ENCODE measurements at places on chromosomes 6 and 20.

- DNase-seq: no peak
These were observed 14.2 kb upstream of the SLCO4A1 start for GRCh38 chr20:62627901-62628612.

DNA sequence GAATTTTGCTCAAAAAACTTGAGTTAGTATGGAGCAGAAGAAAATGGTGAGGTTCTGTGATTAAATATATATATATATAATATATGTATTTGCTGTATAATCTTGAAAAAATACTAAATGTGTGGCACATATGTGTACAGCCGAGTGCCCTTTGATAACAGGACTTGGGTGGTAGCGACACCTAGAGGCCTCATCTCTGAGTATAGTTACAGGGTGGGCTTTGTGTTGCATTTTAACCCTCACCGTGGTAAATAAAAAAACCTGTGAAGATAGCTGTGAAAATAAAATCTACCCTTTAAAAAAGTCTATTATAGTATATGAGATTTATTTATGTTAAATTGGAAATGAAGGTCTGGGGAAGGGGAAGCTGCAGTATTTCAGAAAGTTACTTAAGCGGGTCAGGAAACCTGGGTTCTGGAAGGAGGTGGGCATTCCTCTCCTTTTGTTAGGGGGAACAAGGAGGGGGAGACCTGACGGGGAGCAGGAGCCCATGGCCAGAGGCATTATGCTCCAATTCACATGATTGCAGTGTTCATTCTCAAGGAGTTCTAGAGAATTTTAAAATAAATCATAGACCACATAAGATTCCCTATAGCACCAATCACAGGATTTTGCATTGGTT, 82.7 kb downstream of the SH3BGRL2 start:
- DNase-seq: no peak

DNA sequence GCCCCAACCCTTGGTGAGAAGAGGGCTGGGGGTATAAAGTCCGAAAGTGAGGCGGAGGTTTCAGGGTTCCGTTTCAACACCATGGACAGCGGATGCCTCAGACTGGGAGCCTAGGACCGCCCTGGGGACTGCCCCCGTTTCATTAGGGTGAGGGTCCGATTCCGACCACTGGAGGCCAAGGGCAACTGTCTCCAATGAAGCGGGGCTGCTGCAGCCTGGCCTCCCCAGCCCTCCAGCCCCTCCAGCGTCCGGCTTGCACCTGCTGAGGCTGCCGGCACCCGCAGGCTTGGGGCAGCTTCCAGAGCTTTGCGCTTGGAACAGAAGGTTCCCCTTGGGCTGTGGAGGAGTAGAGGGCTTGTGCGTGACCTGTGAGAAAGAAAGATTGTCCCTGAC, 39.9 kb downstream of the YTHDF1 start:
- DNase-seq: no peak

GRCh38 chr6:51675922-51676275, 411.5 kb downstream of the PKHD1 start:
- DNase-seq: no peak

DNA sequence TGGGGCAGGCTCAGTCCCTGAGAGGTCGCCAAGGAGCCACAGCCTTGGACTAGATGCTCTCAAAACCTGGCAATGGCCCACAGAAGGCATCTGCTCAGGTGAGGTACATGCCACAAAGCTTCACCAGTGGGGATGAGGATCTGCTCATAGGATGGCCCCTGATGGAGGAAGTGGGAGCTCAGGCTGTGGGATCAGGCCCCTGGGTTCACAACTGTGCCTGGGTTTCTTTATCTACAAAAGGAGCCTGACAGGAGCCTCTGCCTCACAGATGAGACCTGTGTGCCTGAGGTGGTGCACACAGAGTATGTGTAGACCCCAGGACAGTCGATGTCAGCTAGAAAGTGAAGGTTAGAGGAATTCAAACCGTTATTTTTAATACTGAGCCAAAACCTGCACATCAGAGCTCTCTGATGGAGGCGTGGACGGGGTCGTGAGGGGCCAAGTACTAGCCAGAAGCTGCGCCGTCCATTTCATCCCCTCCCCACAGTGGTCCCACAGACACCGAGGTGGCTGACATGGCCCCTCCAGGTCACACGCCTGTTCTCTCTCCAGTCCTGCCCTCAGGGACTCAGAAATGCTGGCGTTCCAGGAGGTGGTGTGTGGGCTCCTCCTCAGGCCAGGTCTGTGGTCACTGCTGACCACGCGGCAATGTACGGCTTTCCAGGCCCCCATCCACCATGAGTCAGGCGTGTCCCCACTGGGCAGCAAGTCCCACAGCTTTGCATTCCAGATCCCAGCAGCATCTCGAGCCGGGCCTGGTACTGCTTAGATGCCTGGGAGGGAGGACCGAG, 33.3 kb downstream of the NTSR1 start:
- no peak for DNase-seq

DNA sequence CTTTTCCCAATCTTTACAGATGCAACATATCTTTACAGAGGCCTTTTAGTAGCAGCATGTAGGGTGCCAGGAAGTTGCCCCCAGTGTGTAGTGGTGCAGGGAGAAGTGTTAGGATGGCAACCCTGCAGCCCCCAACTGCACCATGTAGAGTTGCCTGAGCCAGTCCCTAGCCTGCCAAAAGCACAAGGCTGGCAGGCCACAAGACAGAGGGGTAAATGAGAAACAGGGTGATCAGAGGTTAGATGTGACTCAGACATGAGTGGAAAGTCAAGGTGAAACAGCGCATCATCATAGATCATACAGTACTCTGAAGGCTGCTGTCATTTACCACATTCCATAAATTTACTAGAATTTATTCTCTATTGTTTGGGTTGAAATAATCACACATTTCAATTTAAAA, 467.5 kb downstream of the PRKN start:
- DNase-seq: no peak

DNA sequence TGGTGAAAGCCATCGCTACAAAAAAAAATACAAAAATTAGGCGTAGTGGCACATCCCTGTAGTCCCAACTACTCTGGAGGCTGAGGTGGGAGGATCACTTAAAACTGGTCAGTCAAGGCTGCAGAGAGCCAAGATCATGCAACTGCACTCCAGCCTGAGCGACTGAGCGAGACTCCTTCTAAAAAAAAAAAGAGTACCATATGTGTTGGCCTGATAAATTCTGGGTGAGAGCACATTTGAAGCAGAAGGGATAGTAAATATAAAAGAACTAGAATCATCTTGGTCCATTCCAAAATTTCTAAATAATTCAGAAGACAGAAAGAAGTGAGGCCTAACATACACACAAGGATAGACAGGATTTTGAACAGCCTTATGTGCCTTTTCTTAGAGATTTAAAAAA, 2.2 kb downstream of the IBTK start:
- no peak for DNase-seq

DNA sequence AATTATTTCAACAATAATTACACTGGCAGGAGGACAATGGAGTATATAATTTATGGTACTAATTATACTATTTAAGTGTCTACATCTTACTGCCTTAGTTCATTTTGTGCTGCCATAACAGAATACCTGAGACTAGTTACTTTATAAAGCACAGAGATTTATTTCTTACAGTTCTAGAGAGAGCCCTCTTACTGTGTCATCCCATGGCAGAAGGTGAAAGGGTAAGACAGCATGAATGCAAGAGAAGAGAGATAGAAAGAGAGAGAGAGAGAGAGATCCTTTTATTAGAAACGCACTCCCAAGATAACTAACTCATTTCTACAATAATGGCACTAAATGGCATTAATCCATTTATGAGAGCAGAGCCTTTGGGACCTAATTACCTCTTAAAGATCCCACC, 314.7 kb downstream of the EPM2A start:
- no peak for DNase-seq

DNA sequence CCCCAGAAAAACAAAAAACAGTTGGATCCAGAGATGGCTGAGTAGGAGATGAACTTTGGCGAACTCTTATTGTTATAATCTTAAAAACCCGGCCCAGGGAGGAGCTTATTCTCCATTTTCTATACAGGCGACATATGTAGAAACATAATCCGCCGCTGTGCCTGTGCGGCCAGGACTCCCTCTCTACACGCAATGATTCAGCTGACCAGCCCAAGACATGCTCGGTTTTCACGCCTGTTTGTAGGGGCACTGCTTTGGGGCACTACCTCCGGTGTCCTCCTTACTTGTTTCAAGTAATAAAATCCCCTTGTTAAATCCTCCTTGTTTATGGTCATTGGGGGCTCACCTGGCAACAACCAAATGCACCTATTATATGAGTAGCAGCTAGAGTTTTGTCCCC, 89.9 kb downstream of the SEL1L2 start:
- DNase-seq: no peak

- DNase-seq: no peak
These were observed 93.7 kb downstream of the TIAM2 start for GRCh38 chr6:155088856-155089255.

GRCh38 chr20:10432079-10432478, 1.9 kb downstream of the MKKS start:
- no peak for DNase-seq

GRCh38 chr6:87803791-87804190, 101.8 kb upstream of the AKIRIN2 start:
- DNase-seq: no peak

DNA sequence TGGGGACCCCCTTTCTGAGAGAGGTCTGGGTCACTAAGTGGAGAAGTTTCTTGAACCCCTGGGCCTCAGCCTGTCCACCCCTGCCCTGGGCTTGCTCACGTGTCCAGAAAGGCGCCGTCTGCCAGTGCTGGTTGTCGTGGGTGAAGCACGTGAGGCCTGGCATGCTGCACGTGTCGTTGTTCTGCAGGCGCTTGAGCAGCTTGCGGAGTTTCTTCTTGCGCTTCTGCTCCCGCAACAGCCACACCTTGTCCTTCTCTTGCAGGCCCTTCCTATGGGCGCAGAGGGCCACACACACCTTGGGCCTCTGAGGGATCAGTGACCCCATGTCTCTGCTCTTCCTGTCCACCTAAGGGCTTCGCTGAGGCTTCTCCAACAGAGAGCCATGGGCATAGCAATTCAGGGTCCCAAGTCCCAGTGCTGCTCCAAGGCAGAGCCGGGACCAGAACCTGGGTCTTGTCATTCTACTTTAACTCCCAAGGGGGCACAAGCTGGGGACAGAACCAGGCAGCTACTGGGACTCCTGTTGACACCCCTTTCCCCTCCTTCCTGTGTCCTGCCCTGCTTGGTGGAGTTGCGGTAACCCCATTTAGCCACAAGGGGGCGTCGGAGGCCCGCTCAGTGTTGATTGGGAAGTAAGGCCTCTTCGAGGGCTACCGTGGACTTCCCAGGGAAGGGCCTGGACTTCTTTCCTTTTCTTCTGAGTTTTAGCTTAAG, 121.8 kb downstream of the SULF2 start:
- DNase-seq: peak; percentile 82

DNA sequence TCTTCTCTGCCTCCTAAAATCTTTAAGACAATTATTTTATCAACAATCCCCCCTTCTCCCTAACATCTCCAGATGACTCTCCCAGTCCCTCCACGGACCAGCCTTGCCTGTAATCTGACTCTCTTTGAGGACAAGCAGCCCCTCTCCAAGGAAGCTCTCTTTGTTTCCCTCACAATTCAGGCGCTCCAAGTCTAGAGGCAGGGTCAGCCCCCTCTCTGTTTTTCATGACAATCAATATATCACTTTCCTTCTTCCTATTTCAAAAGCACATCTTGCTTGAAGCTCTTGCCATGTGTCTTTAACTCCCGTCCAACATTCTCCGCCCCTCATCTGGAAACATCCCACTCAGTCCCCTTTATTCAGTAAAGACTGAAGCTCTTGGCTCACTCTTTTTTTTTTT, 393.4 kb upstream of the SULF2 start:
- no peak for DNase-seq

DNA sequence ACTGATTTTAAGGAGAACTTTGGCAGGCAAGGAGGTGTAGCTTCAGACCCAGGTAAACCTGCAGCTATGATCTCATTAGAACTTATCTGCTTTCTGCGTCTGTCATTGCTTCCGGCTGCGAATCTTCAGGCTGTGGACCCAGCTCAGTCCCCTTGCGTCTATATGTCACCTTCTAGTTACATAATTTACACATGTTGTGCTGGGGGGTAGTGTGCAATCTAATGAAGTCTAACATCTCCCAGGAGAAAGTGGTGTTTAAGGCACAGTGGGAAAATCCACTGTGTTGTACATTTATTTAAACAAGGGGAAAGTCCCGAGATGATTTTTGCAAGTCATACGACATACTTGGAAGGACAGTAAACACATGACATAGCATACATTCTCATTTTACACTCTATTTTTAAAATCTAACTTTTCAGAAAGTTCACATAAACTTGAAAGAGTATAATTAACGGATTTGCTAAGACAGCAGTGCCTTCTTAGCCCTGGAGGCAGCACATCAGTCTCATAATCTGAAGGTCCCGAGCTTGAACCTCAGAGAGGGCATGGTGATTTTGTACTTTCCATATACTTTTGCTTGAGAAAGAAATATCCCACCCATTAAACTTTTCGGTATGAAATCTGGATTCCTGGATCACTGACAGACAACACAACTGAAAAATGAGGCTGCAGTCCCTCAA, 35.2 kb downstream of the GPX6 start:
- DNase-seq: no peak

DNA sequence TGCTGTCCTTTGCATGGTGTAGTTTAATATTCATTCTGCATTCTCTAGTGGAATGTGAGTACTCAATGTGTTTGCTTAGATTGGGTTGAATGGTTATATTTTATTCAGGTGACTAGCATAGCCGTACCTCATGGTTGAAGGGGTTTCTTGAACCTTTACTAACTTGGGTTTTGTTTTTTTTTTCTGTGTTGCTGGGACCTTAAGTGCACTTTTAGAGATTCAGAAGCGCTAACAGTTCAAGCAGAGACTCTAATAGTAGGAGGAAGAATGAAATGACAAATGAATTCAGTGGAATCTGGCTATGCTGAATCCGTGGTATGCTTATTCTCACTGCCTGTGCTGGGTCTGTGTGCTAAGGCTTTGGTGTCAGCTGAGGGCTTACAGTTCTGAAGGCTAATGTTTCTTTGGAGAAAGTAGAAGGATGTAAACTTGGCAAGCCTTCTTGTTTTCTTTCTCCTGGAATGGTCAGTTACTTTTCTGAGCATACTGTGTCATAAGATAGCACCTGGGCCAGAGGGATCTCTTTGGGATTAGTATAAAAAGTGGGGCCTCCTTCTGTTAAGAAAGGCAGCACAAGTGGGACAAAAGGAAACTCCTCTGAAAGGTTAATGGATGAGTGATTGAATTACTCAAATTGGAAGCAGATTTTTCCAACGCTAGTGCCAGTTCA, 28.7 kb downstream of the RNF144B start:
- no peak for DNase-seq

GRCh38 chr20:61131944-61132343, 120.1 kb upstream of the CDH4 start:
- no peak for DNase-seq

- no peak for DNase-seq
These were observed 216.9 kb downstream of the GMDS start for GRCh38 chr6:2028457-2029038.

GRCh38 chr6:144895313-144896278, 610.5 kb downstream of the UTRN start:
- DNase-seq: no peak

Data from right atrium auricular region (tissue), 2 donors.